ENCODE measurements at places on chromosomes 6 and 20.

GRCh38 chr6:5438922-5439584, 177.7 kb downstream of the FARS2 start:
- no peak for DNase-seq

GRCh38 chr20:9877932-9878495, 39.1 kb upstream of the PAK5 start:
- no peak for DNase-seq

DNA sequence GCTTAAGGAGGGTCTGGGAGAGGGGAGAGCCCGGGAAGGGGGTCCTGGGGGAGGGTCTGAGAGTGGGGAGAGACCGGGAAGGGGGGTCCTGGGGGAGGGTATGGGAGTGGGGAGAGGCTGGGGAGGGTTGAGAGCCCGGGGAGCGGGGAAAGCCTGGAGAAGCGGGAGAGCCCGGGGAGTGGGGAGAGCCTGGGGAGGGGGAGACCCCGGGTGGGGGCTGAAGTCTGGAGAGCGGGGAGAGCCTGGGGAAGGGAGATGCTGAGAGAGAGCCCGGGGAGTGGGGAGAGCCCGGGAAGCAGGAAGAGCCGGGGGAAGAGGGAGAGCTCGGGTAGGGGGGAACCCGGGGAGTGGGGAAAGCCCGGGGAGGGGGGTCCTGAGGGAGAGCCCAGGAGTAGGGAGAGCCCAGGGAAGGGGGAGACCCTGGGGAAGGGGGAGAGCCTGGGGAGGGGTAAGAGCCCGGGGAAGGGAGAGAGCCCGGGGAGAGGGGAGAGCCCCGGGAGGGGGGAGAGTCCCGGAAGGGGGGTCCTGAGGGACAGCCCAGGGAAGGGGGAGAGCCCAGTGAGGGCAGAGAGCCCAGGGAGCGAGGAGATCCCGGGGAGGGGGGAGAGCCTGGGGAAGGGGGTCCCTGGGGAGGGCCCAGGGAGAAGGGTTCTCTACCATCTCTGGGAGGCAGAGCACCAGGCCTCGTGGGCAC, 148.5 kb downstream of the SYNDIG1 start:
- DNase-seq: no peak

- no peak for DNase-seq
These were observed 58.5 kb upstream of the SLC22A16 start for GRCh38 chr6:110534731-110535492.

DNA sequence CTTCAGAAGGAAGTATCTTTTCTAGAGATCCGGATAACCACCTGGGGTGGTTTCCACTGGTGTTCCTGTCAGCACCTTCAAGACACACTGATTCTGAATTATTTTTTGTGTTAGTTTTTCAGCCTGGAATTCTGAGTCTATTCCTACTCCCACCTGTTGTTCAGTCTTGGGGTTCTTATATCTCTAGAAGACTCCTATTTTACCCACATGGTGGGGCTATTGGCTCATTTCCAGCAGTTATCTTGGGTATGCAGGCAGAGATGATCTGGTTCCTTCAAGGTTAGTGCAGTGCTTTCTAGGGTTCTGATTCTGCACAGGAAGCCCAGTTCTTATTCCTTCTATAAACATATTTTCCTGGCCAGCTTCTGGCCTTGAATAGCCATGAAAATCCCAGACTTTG, 175.6 kb upstream of the PDE7B start:
- DNase-seq: peak; percentile 46

GRCh38 chr6:63319939-63320338, at the start of gene LGSN:
TSS of gene LGSN (minus strand) at chr6:63319983. CDS start at chr6:63319943, 40 bp downstream.
- no peak for DNase-seq

- no peak for DNase-seq
These were observed 257.4 kb downstream of the PLCB1 start for GRCh38 chr20:8389381-8390036.

DNA sequence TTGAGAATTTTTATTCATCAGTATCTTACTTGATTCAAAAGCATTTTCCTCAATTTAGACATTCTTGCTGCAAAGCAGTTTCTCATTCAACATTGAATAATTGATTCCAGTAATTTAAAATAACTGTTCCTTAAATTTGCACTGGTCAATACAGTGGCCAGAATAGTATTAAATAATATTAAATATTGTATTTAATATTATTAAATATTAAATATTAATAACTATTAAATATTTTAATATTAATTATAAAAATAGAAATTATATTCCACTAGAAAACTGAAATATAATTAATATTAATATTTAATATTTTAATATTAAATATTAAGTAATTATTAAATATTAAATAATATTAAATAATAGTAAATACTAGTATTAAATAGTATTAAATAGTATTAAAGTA, 758.8 kb downstream of the EYS start:
- no peak for DNase-seq

DNA sequence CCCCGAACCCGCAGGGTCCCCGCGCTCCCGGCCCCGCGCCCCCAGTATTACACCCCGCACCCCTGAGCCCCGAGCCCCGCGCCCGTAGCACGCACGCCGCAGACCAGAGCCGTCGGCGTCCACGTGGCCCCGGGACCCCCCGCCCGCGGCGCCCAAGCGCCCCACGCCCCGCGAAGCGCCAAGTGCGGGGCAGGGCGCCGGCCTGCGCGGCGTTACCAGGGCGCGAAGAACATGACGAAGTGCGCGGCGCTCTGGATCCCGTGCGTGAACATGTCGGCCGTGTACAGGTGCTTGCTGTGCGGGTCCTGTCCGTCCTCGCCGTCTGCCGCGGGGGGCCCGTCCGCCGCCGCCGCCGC, 312 bp downstream of the TXNDC5 start:
- no peak for DNase-seq

- no peak for DNase-seq
These were observed 36.2 kb downstream of the RIOK1 start for GRCh38 chr6:7425808-7426190.

- DNase-seq: no peak
These were observed 210.3 kb downstream of the BCKDHB start for GRCh38 chr6:80316686-80317231.

DNA sequence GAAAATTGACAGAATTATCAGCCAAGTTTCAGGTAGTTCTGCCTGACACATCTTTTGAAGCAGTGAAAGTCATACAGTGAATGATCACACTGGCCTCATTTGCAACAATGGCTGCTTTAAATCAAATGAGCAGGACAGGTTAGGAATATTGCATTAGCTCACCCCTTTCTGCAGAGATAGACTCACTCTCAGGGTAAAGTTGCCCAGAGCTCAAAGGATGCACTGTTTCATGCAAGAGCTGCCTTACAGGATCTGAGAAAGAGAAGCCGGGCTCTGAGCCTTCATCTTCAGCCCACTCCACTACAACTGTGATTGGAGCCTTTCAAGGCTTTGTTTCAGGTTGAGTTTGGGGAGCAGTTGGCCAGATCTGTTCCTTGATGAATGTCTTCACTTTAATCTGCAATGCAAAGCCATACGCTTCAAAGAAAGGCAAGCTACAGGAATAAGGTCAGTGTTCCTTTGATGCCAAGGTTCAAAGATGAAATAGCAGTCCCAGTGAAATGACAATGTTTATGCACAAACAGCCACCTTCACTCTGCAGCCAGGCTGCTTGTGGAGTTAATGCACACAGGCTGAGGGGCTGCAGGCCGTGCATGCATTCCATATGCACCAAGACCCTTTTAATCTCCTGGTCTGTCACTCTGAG, 90.9 kb upstream of the ISM1 start:
- no peak for DNase-seq

GRCh38 chr6:147207837-147208754, 3.9 kb downstream of the STXBP5 start:
- no peak for DNase-seq

DNA sequence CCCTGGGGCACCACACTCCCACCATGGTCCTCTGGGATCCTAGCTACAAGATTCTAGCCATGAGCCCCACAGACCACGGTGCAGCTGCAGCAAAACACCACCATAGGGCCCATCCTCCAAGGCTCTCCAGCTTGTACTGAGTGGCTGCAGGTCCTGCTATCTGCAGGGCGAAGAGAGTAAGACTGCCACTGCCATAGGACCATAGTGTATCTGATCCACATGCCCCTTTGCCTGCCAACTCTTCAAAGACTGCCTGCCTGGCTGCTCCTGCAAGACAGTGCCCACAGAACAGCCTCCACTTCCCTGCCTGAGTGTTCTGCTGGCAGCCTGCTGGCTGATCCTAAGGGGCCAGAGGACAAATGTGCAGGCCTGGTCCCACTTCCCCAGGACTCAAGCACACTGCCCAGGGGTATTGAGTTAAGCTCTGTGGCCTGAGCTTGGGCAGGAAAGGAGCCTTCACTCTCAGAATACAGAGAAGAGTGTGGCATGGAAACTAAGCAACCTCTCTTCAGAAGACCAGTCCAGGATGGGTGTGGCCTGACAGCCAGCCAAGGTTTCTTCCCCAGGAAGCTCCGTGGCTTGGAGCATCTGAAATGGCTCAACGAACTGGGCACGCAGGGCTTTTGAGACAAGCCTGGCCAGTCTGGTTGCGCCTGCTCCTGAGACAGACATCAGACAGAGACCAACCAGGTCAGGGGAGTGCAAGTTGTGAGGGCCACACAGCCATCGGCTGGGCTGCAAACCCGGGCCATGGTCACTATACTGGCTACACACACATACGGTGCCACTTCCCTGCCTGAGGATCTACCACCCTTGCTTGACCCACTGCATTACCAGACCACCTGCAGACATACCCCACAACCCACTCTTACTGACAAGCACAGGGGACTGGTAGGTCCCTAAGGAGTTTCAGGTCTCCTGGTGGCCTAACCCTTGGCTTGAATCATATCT, 54.5 kb downstream of the RNGTT start:
- DNase-seq: no peak

- no peak for DNase-seq
These were observed 230.6 kb upstream of the SUPT3H start for GRCh38 chr6:45608252-45608913.

DNA sequence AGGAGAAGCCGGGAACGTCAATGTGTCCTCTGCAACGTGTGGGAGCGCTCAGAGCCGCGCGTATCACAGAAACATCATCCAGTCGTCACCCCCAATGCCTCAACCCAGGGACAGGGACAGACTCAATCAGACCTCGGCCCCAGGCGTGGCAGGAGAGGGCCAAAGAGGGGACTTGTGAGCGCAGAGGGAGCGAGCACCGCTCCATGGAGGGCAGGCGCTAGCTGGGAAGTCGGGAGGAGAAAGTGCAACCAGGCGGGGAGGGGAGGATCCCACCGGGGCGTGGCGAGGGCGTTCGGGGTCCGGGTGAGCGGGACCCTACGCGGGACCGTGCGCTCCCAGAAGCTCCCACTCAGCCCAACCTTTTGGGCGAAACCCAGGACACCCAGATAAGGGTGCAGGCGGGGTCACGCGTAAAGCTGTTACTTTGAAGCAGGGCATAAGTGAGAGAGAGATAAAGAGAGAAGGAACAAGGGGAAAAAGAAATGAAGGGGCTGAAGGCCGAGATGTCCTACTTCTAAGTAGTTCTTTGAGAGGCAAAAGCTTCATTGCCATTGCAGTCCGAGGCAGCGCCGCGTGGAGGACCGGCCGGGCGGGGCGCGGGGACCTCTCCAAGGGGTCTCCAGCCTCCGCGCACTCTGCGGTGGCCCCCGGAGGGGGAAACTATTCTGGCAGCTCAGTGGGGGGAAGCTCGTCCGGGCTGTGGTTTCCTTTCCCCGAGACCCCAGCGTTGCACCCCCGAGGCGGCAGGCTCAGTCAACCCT, 862 bp upstream of the SOBP start:
- DNase-seq: peak; percentile 4

- no peak for DNase-seq
These were observed 394.4 kb upstream of the CDH4 start for GRCh38 chr20:60857708-60858107.

- no peak for DNase-seq
These were observed 39.5 kb downstream of the ACSS2 start for GRCh38 chr20:34915749-34916455.

DNA sequence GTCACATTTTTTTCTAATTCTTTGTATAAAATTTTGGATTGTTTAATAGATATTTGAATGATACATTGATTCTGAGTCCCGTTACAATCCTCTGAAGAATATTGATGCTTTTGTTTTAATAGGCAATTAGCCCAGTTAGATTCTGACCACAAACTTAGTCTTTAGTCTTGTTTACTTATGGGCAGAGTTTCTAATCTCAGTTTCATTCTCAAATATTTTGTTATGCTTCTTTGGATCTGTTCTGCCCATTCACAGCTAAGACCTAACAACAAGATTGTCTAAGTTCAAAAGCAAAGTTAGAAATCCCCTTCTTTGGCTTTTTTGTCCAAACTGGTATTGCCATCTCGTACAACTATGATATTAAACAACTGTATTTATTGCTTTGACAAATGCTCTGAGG, 58.0 kb downstream of the TBXT start:
- no peak for DNase-seq

DNA sequence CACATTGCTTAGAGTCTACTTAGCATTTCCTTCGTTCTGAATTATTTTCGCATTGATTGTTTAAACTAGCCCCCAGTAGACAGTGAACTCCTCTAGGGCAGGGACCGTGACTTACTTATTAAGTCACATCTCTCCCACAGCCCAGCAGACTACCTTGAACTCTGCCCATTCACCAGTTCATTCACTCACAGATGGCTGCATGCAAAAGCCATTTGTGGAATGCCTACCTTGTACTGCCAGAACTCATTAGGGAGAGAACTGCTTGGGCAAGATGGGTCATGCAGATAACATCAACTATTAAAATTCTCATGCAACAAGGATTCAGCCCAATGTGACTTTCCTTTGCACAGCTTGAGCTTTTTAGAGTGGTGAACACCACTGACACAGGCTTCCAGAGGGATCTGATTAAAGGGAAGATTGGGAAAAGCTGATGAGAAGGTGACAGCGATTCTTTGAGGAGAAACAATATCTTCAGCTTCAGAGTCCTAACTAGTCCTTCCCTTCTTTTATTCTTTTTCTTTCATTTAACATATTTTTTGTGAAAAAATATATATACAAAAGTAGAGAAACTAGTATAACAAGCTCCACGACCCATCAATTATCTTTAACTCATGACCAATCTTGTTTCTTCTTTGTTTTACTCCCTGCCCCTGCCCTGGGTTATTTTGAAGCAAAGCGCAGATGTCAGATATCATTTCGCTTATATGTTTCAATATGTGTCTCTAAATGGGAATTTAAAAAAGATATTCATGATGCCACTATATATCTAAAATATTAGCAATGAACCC, 273.9 kb downstream of the CDC5L start:
- DNase-seq: no peak

DNA sequence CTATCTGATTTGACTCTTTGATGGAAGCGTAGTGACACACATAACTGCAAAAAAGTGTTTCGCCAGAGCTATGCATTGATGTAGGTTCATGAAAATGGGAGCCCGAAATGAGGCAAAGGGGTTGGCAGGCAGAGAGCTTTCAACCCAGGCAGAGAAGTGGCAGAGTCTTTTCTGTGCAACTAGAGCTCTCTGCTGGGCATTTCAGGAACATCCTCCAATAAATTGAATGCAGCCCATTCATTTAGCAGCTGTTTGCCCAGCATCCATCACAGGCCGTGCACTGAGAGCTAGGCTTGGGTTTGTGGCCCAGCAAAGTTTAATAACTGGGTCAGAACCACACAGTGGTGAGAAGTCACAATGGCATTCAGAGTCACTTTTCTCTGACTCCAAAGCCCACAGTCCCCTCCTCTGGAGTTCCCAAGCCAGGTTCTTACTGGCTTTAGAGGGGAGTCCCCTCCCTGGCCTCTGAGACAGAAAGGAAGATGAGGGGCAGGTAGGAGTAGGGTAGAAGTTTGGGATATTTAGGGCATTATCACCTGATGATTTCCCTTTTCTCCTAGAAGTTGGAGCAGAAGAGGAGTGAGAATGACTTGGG, 31.8 kb upstream of the ELMO2 start:
- DNase-seq: peak; percentile 8

- DNase-seq: no peak
These were observed 304.1 kb downstream of the TAF4 start for GRCh38 chr20:61761453-61762166.

Data from CD4-positive, alpha-beta T cell treated with Interferon alpha-2 for 1 hour (primary cell).